Activated CD4-positive, alpha-beta T cell treated with anti-CD3 and anti-CD28 coated beads for 36 hours (primary cell): ENCODE measurements at places on chromosomes 16 and 17. TPM values are rescaled to one million over a fixed set of nuclear protein-coding genes. Genes with fewer than 3 reads are reported as not detected.

The CDH3 gene
- 9.1 TPM for total RNA-seq

DNA sequence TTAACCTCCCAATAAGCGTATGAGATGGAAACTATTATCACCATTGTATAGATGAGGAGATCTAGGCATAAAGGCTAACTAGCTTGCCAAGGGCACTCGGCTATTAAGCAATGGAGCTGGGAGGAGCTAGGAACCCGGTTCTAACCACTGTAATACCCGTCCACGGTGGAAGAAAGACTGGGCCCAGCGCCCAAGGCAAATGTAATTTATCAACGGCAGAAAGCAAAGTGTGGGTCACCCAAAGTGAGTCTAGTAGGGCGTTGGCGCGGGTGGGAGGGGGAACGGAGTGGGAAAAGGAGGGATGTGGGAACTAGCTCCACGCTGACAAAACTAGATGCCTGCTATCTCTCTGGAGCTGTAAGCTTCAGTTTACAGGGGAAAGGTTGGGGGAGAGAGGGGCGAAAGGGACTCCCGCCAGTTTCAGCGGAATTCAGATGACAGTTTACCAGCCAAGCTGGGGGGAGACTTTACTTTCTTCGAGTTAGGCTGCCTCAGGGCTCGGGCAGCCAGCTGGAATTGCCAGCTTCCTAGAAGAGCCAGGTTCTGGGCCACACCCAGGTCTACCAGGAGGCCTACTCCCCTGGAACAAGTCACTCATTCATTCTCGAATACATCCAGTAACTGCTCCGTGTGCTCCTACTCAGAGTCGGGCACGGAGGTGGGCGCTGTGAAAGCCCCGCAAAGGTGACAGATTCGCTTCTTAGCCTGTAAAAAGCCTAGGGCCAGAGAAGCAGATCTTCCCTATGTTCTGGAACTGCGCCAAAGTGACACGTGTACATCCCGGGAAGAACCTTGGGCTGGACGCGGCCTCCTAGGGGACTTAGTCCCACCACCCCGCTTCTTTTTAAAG lies 837 bp downstream of the LRRC59 start:
- no peaks in the 10 kb centered on the region for H3K27me3 ChIP-seq
- H3K27ac ChIP-seq, result peak overlapping the region; percentile 88
- peak overlapping the region; percentile 93 for H3K4me3 ChIP-seq

- no peaks in the 10 kb centered on the region for H3K27me3 ChIP-seq
- H3K36me3 ChIP-seq, result no peaks in the 10 kb centered on the region
- DNase-seq, result no peak
- no peak overlapping the region for H3K4me3 ChIP-seq
These were observed 325.1 kb upstream of the HSBP1 start for GRCh38 chr16:83482545-83483162.

- no peak for DNase-seq
- no peaks in the 10 kb centered on the region for H3K4me1 ChIP-seq
- H3K27ac ChIP-seq, result no peak overlapping the region
- no peaks in the 10 kb centered on the region for H3K36me3 ChIP-seq
These were observed 56.5 kb upstream of the HLF start for GRCh38 chr17:55208078-55208812.

- H3K27ac ChIP-seq, result no peak overlapping the region
- peaks cover 2% of the 10 kb centered on the region for H3K36me3 ChIP-seq
- H3K4me3 ChIP-seq, result no peak overlapping the region
- H3K4me1 ChIP-seq, result peaks cover under 1% of the 10 kb centered on the region
These were observed 14.0 kb upstream of the TMEM219 start for GRCh38 chr16:29947897-29948296.

- DNase-seq, result no peak
- H3K27me3 ChIP-seq, result no peaks in the 10 kb centered on the region
- H3K4me1 ChIP-seq, result no peaks in the 10 kb centered on the region
- H3K36me3 ChIP-seq, result peaks cover under 1% of the 10 kb centered on the region
- H3K4me3 ChIP-seq, result no peak overlapping the region
- no peak overlapping the region for H3K27ac ChIP-seq
These were observed 15.3 kb downstream of the HSD11B2 start for GRCh38 chr16:67445913-67446907.

The PPM1D gene
- total RNA-seq, result 9.3 TPM

GRCh38 chr17:48546924-48547807 lies 2.3 kb upstream of the HOXB2 start:
- no peak for DNase-seq
- peak overlapping the region; percentile 7 for H3K4me3 ChIP-seq
- H3K4me1 ChIP-seq, result peaks cover 22% of the 10 kb centered on the region
- peaks cover 27% of the 10 kb centered on the region for H3K27me3 ChIP-seq
- H3K27ac ChIP-seq, result peak overlapping the region; percentile 39
- no peaks in the 10 kb centered on the region for H3K36me3 ChIP-seq

GRCh38 chr16:48244863-48245195 lies 729 bp downstream of the LONP2 start:
- H3K4me1 ChIP-seq, result peaks cover 39% of the 10 kb centered on the region
- H3K36me3 ChIP-seq, result peaks cover 2% of the 10 kb centered on the region
- H3K27me3 ChIP-seq, result no peaks in the 10 kb centered on the region
- H3K4me3 ChIP-seq, result peak overlapping the region; percentile 91

The CDRT4 gene
- 1.9 TPM for total RNA-seq

GRCh38 chr16:85978291-85978775 lies 79.4 kb downstream of the IRF8 start:
- H3K36me3 ChIP-seq, result peaks cover 2% of the 10 kb centered on the region
- H3K27me3 ChIP-seq, result peaks cover 6% of the 10 kb centered on the region
- H3K27ac ChIP-seq, result no peak overlapping the region
- DNase-seq, result no peak

DNA sequence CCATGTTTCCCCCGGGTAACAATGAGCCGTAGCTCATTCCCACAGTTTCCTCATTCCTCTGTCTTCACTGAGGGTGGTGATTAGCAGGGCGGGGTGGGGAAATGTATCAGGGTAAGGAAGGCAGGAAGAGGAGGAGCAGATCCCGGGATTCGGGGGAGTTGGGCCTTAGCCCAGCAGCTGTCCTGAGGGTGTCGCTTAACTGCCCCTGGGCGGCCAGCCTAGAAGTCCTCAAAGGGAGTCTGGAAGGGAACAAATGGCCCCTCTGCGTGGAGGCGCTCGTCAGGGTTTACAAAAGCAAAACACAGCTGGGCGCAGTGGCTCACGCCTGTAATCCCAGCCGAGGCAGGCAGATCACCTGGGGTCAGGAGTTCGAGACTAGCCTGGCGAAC lies 14.3 kb downstream of the MLYCD start:
- no peak overlapping the region for H3K27ac ChIP-seq
- H3K4me1 ChIP-seq, result no peaks in the 10 kb centered on the region
- H3K36me3 ChIP-seq, result peaks cover 36% of the 10 kb centered on the region
- H3K27me3 ChIP-seq, result no peaks in the 10 kb centered on the region

DNA sequence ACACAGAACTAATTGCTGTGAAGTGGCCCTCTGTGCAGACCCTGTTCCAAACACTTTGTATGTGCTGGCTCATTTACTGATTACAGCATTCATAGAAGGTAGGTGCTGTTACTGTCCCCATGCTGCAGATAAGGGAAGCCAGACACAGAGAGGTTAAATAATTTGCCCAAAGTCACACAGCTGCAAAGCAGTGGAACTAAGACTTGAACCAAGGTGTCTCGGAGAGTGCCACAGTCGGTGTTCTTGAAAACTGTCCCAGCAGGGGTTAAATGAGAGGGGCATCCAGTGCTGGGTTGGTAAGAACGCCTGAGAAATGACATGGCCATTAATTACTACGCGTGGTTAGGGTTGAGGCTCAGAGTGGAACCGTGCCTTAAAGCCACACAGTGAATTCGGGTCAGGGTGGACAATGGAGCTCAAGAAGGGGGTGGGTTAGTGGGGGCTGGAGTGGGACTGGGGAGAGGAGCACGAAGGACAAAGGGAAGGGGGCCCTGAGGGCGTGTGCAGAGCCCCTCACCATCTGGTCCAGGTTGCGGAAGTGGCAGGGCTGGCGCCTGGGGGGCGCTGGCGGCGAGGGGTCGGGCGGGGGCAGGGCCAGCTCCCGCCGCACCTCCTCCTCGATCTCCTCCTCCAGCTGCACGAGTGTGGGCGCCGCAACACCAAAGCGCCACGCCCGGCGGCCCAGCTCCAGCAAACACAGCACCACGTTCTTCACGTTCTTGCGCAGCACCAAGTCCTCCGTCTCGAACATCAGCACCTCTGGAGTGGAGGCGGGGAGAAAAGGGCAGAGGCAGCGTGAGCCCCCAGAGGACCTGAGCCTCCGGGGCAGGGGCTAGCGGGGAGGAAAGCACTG lies 3.3 kb downstream of the GAS2L2 start:
- peaks cover 27% of the 10 kb centered on the region for H3K27me3 ChIP-seq
- H3K4me1 ChIP-seq, result peaks cover 23% of the 10 kb centered on the region
- no peaks in the 10 kb centered on the region for H3K36me3 ChIP-seq
- H3K27ac ChIP-seq, result no peak overlapping the region
- no peak overlapping the region for H3K4me3 ChIP-seq

DNA sequence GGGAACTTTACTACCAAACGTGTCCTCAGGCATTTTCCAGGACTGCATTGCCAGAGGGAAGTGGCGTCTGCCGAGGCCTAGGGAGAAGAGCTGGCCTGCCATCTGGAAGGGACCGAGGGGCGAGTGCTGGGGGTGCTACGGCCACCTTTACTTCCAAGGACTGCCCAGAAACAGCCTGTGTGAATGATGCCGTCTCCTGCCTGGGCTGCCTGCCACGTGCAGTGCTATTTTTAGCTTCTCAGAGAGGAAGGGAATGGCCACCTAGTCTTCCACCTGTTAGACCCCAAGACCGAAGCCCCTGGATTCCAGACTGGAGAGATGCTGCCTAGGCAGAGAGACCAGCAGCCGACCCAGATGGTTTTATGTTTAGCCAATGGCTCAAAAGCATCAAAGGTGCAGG lies 57.2 kb downstream of the VAC14 start:
- DNase-seq, result no peak
- H3K27ac ChIP-seq, result no peak overlapping the region
- no peak overlapping the region for H3K4me3 ChIP-seq
- peaks cover 31% of the 10 kb centered on the region for H3K36me3 ChIP-seq
- no peaks in the 10 kb centered on the region for H3K27me3 ChIP-seq

DNA sequence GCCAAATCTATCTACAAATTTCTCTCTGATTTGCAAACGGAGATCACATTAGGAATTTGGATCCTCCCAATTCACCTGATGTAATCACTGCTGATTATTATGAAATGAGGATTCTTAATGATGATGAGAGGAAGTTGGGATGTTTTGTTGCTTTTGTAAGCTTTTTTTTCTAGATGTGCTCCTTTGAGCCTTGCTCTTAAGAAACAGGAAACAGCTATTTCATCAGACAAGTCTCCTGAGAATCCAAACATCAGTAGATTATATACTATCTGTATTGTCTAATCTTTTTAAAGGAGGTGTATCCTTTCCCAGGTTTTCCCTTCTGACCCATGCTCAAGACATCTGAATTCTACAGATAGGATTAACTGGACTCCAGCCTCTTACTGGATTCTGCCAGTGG lies 73.3 kb downstream of the KIF2B start:
- no peak for DNase-seq
- no peaks in the 10 kb centered on the region for H3K4me1 ChIP-seq
- H3K27me3 ChIP-seq, result no peaks in the 10 kb centered on the region
- H3K4me3 ChIP-seq, result no peak overlapping the region
- no peaks in the 10 kb centered on the region for H3K36me3 ChIP-seq
- no peak overlapping the region for H3K27ac ChIP-seq

The OR4D1 gene
- 0.16 TPM for total RNA-seq

DNA sequence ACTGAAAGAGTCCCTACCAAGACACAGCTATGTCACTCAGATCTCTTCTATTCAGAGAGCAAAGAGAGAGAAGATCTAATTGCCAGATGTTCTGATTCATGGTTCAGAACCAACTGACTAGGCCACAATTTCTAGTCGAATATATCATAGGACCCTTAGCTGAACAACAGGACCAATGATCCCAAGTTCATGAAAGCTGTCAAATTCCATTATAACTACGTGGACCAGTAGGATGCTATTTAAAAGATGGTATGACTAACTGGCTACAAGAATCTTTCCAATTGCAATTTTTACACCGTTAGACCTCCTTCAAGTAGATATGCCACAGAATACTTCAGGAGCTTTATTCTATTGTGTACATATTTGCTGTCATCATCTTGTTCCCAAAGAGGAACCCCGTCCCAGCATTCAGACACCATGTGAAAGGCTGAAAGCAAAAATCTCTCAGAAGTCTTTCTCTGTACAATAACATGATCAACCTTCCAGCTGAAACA lies 26.0 kb downstream of the DCUN1D3 start:
- H3K4me3 ChIP-seq, result peak overlapping the region; percentile 54
- no peaks in the 10 kb centered on the region for H3K27me3 ChIP-seq
- H3K4me1 ChIP-seq, result peaks cover 45% of the 10 kb centered on the region
- peaks cover 5% of the 10 kb centered on the region for H3K36me3 ChIP-seq
- DNase-seq, result peak; percentile 17

DNA sequence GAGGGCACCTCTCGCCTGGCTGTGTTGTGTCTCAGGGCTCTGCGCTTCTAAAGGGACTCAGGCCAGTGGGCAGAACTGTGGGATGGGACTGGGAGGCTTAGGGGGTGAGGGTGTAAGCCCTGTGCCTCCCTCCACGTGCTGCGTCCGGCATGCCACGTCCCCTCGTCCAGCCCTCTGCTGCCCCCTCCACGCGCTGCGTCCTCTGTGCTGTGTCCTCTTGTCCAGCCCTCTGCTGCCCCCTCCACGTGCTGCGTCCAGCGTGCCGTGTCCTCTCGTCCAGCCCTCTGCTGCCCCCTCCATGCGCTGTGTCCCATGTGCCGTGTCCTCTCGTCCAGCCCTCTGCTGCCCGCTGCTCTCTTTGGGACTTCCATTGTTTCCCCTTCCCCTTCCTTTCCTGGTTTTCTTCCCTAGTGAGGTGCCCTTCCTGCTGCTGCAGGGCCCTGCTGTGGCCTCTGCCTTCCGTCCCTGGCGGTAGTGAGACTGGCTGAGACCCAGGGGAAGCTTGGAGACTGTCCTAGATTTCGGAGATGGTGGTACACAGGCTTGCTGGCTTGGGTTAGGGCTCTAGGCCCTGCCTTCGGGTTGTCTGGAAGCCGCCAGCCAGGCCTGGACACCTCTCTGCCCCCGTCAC lies 6.4 kb upstream of the ZNF750 start:
- peaks cover 15% of the 10 kb centered on the region for H3K36me3 ChIP-seq
- no peak overlapping the region for H3K27ac ChIP-seq
- H3K27me3 ChIP-seq, result no peaks in the 10 kb centered on the region
- no peak for DNase-seq

GRCh38 chr16:76278980-76279379 lies 1.8 kb downstream of the CNTNAP4 start:
- no peaks in the 10 kb centered on the region for H3K4me1 ChIP-seq
- no peaks in the 10 kb centered on the region for H3K36me3 ChIP-seq
- no peak overlapping the region for H3K4me3 ChIP-seq
